Midbrain (tissue), 1 donor: ENCODE measurements at places on chromosomes 12 and 14.

DNA sequence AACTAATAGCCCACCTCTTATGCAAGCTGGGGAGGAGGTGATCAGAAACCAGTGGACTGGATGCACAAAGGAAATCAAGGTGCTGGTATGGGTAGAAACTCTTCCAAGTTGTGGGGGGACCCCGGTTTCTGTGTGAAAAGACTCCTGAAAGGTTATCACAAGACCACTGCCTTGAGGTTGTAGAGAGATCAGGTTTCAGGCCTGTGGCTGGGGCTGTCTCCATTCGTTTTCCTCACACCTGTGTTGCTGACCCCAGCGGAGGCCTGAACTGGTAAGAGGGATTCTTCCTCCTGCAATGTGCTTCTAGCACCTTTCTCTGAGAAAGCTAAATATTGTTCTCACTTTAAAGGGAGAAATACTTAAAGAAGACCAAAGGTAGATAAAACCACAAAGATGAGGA is 9.3 kb upstream of the OR4K5 start:
- no peak for DNase-seq

- no peak for DNase-seq
These were observed 23.4 kb upstream of the EID3 start for GRCh38 chr12:104280111-104280510.

- no peak for DNase-seq
These were observed 93.2 kb downstream of the GPR65 start for GRCh38 chr14:88098163-88098562.

DNA sequence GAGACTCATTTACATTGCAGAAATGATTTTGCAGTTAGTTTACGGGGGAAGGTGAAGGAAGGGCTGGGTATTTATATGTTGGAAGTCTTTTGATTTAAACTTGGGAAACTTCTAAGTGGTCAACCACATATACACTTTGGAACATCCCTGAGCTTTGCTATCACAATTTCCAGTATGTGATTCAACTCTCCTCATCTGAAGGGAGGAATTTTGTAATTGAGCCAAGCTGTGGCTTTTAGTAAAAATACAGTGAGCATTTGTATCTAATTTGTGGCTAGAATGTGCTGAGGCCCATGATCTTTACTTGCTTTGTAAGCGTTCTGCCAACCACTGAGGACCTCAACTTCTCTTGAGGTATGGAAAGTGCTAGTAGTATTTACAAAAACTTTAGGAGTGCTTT is 235.0 kb upstream of the PDZRN4 start:
- DNase-seq = no peak

GRCh38 chr14:22002860-22003284 is 329.3 kb upstream of the OR4E1 start:
- DNase-seq = peak; percentile 1

- no peak for DNase-seq
These were observed 22.8 kb upstream of the TMEM233 start for GRCh38 chr12:119570771-119571170.

- DNase-seq = no peak
These were observed 3.1 kb upstream of the KIF26A start for GRCh38 chr14:104135121-104135903.

- DNase-seq = no peak
These were observed 36.8 kb upstream of the SPTSSA start for GRCh38 chr14:34498684-34499412.

GRCh38 chr12:65585648-65586602 is 238.4 kb upstream of the HMGA2 start:
- no peak for DNase-seq
